Motor neuron (in vitro differentiated cells): ENCODE measurements at places on chromosomes 5 and 9. TPM values are rescaled to one million over a fixed set of nuclear protein-coding genes. Genes with fewer than 3 reads are reported as not detected.

DNA sequence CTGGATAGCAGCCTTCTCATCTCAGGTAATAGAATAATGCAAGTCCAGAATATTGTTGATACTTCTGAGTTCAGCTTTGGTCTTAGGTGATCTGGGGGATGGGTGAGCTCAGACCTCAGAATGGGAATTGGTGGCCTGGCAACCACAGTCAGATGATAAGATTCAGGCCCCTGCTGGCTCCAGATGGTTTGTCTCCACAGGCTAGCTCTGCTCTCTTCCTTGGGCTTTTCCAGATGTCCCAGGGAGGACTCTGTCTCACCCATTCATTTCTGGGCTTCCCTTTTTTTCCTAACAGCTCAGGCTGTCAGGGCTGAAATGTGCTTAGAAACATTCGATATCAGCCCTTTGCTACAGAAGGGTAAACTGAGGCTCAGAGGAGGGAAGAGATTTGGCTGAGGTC, 17.6 kb upstream of the TNFSF15 start:
- ATAC-seq: no peak

DNA sequence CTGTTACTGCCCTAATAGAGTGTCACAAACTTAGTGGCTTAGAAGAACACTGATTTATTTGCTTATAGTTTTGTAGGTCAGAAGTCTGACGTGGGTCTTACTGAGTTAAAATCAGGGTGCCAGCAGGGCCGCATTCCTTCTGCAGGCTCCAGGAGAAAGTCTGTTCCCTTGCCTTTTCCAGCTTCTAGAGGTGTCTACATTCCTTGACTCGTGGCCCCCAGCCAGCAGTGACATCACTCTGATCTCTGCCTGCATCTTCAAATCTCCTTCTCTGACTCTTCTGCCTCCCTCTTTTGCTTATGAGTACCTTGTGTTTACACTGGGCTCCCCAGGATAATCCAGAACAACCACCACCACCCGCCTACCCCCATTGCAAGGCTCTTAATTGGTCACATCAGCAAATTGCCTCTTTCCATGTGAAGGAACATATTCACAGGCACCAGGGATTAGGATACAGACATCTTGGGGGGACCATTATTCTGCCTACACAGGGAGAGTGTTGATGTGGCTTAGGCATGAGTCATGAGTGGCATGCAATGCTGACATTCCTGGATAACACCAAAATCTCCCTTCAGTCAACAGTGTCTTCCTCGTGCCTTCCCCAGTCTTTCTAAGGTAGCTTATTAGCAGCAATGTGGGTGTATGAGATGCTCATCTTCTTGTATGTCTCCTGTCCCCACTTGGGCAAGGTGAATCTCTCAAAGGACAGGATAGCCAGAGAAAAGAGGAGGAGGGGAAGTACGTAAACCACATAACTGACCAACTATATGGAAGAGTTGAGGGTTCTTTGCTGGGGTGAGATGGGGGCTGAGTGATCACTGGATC, 24.4 kb downstream of the CYFIP2 start:
- peak; percentile 58 for ATAC-seq

DNA sequence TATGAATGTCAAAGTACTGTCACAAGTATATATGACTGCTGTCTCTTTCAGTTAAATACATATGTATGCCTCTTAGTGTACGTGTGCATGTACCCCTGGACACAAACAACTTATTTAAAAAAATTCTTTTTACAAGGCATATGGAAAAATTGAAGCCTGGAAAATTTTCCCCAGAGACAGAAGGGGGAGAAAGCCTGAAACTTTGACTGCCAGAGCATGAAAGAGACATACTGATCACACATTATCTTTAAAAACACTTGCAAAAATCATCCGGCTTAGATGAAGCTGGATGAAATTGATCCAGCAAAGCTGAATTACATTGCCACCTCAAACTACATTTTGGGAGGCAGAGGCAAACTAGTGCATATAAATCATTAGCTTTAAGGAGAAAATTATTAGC, 88.0 kb upstream of the NFIB start:
- no peak for ATAC-seq

- ATAC-seq: no peak
These were observed 230.0 kb upstream of the EFNA5 start for GRCh38 chr5:107900721-107901120.

RANBP3L gene
- total RNA-seq: 1.8 and 2.6 TPM in 2 replicates

DNA sequence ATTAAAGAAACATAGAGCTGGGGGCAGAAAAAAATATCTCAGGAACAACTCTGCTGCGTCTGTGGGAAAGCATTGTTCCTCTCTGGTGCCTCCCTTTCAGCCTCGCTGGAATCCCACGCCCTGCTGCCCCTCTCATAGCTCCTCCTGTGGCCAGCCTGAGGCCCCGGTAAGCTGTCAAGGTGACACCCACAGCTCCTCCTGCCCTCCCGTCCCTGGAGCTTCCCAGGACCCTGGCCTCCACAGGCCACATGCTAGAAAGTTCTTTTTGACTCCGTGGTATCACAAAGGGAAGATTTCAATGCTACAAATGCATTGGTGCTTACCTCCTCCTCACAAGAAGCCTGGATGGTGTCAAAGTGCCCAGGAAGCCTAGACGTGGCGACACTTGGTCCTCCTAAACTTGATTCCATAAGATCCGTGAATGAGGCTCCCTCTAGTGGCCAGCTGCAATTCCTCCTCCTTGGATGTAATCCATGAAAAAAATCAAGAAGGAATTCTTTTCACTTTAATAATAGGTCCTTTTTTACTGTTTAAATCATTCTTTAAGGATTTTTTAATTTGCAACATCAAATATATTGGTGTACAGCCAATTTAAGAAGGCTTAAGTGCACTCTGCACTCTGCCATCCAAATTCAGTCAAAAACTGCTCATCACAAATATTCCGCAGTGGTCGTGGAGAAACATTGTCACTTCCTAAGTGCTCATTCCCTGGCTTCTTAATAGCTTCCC, 104.9 kb downstream of the CFAP90 start:
- ATAC-seq: peak; percentile 60

DNA sequence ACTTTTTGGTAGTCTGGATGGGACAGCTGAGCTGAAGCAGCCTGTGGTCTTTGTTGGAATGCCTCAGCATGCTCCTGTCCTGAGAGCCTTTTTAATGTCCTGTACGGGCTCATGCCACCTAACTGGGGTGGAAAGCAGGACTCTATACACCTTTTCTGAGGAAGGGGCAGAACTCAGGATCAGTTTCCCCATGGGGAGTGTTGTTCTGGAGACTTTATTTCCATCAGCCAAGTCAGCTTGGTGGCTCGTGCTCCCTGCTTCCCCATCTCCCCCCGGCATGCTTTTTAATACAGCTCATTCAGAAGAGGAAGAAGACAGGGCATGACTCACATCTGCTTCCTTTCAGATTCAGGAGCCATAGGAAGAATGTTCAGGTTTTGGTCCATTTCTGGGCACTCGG, 5.1 kb upstream of the SEPTIN8 start:
- ATAC-seq: no peak

DBH gene
- 1.0 and 1.7 TPM in 2 replicates for total RNA-seq

DNA sequence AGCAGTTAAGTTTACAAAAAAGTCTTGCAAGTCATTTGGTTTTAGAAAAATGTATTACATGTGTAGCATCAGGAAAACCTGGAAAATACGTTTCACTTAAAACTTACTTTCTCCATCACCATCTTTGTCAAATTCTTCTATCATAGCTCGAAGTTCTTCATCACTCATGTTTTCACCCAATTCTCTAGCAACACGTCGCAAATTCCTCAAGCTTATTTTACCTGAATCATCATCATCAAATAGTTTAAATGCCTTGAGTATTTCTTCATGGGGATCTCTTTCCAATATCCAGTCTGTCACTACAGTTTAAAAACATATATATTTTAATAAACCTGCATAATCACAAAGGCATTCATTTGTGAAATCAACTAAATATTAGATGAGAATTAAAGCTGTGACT, 10.3 kb downstream of the CETN3 start:
- ATAC-seq: no peak

DNA sequence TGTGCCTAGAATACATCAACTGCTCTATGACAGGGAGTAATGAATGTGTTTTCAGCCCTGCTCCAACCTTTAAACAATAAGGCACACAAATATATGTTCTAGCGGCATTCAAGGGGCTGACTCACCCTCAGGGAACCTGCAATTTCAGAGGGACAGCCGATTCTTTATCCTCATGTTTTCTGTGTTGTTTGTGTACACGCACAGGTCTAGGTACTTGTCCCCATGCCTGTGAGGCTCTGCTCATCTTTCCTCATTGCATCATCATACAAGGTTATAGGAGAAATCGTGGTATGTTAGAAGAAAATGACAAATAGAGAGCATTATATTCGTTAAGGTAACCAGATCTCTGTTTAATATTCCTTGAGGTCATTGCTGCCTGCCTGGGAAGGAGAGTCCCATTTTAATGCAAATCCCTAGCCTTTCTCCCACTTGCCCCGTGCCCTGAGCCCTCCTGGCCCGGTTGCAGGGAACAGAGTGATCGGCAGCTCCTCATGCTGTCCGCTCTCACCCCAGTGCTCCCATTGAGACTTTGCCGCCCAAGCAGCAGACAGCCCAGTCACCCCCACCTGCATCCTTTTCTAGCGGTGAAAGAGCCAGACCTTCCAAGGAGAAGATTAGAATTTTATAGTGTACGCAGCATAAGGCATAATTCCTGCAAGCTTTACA, 14.6 kb downstream of the MAP1B start:
- ATAC-seq: peak; percentile 4

DNA sequence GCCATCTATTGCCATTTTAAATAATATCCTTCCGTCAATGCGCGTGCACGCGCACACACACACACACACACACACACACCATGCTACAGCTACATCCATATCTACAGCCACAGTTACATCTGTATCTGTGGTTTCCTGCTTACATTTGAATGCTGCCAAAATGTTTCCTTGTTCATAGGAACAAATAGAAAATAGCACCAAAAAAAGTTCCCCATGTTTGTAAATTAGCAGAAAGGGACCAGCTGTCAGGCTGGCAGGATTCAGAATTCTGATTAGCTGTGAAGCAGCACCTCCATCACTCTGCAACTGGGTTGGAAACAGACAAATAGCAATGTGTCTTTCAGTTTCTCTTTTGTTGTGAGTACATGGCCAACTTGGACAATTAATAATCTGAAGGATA, 601.5 kb downstream of the IRX1 start:
- ATAC-seq: no peak

- ATAC-seq: no peak
These were observed 639 bp downstream of the AMACR start for GRCh38 chr5:34007201-34007620.

DNA sequence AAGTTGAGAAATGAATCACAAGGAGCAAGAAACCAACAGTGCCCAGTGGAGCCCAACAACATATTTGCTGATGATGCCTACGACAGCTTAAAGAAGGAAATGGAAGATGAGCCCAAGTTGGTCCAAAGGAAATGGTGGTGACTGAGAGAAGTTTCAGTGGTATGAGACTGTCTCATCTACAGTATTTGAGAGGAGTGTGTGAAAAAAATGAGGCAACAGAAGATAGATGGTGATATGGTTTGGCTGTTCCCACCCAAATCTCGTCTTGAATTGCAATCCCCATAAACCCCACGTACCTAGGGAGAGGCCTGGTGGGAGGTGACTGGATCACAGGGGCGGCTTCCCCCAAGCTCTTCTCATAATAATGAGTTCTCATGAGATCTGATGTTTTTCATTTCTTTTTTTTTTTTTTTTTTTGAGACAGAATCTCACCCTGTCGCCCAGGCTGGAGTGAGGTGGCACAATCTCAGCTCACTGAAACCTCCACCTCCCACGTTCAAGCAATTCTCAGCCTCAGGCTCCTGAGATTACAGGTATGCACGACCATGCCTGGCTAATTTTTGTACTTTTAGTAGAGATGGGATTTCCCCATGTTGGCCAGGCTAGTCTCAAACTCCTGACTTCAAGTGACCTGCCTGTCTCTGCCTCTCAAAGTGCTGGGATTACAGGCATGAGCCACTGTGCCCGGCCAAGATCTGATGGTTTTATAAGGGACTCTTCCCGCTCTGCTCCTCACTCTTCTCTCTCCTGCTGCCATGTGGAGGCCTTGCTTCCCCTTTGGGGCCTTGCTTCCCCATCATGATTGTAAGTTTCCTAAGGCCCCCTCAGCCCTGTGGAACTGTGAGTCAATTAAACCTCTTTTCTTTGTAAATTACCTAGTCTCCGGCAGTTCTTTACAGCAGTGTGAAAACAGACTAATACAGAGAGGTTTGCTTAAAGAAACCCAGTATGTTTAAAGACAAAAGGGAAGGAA, 30.2 kb downstream of the EFCAB9 start:
- no peak for ATAC-seq

DNA sequence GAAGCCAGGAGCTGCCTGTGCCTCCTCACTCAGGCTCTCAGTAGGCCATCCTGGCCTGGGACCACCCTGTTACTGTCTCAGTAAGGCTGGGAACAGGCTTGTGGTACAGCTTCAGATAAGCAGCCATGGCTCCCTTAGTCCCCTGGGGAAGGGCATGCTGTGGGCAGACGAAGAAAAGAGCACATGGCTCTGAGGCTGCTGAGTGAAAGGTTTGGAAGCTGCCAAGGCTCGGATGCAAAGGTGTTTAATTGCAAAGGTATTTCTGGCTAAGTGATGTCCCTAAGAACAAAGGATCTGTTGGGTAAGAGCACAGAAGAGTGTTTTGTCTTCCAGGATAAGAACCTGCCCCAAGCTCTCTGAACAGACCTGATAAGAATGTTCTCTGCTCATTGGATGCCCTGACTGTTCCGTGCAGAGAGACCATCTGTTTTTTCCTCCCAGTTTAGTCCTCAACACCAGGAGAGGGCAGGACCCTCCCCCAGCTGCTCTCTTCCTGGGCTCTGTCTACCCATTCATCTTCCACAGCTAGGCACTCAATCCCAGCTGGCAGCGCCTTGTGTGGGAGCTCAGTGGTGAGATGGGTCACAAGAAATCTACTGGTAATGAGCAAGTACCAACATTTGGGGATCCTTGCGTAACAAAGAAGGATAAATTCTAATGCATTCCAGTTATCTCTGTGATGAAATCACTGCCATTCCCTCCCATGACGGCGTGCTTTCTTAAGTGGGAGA, 17.7 kb downstream of the ANGPTL2 start:
- ATAC-seq: peak; percentile 69

GRCh38 chr5:110255194-110255593, 471.3 kb downstream of the TMEM232 start:
- no peak for ATAC-seq

DNA sequence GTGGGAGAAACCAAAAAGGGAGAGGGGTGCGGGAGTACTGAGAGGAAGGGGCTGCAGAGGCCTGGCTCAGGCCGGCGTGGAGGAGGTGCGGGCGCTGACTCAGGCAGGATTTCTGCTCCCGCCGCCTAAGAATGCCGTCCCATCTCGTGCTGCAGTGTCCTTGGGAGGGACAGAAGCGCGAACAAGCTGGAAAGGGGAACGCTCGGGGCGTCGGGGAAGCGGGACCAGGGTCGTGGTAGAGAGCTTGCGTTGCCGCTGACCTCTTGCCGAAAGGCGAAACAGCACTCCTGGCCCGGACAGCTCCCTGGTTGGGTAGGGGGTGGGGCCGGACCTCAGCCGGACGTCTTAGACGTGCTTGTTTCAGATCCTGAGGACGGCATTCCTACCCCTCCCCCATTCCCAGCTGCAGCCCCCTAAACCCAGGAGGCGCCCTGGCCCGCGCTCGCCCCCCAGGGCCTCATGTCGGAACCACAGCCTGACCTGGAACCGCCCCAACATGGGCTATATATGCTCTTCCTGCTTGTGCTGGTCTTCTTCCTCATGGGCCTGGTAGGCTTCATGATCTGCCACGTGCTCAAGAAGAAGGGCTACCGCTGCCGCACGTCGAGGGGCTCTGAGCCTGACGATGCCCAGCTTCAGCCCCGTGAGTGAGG, 1.1 kb downstream of the RELL2 start:
- peak; percentile 15 for ATAC-seq

CTXN3 gene
- total RNA-seq: not detected in 2 replicates

ATOSB gene
- total RNA-seq: 16.1 and 20.3 TPM in 2 replicates

GRCh38 chr5:100641833-100642232, 106.7 kb downstream of the FAM174A start:
- no peak for ATAC-seq

LCN2 gene
- total RNA-seq: 0.41 TPM in 1 of 2 replicates, not detected in the other
